ENCODE measurements at places on chromosomes 7 and 10. TPM values are rescaled to one million over a fixed set of nuclear protein-coding genes. Genes with fewer than 3 reads are reported as not detected.

GRCh38 chr7:116395141-116395791 lies 104.3 kb upstream of the CAV2 start:
- no peak for DNase-seq

GRCh38 chr10:55782181-55782580 lies 578.9 kb downstream of the ZWINT start:
- no peak for DNase-seq

DNA sequence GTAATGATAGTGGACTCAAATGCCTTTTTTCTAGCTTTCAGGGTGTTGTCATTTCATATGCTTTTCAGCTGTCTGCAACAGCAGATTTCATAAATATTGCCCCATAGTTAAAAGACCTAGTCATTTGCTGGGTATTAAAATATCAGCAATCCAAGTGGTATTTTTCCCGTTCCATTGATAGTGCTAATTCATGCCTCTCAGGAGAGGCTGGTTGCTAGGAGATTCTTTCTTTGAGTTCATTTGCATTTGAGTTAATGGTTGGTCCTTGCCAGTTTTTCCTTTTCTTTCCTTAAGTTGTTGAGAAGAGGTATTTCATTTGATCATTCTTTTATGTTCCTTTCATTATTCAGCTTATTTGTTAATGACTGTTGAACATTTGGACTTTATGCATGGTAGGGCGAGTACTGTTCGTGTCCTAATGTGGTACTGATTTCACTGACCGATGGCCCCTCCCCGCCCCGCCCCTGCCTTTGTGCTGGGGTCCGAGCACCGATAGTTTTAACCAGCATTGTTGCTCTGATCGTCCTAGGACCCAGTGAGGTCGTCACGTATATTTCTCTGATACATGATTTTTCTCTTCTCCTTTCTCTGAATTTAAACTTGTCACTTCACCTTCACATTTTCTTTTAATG lies 128.6 kb downstream of the CCNY start:
- no peak for DNase-seq

GRCh38 chr10:114420811-114421485 lies 16.6 kb upstream of the AFAP1L2 start:
- no peak for DNase-seq

GRCh38 chr7:151427705-151428377 lies 12.1 kb downstream of the CRYGN start:
- DNase-seq: no peak

- no peak for DNase-seq
Measured at GRCh38 chr7:142413280-142414000, 155.6 kb upstream of the PRSS58 start.

DNA sequence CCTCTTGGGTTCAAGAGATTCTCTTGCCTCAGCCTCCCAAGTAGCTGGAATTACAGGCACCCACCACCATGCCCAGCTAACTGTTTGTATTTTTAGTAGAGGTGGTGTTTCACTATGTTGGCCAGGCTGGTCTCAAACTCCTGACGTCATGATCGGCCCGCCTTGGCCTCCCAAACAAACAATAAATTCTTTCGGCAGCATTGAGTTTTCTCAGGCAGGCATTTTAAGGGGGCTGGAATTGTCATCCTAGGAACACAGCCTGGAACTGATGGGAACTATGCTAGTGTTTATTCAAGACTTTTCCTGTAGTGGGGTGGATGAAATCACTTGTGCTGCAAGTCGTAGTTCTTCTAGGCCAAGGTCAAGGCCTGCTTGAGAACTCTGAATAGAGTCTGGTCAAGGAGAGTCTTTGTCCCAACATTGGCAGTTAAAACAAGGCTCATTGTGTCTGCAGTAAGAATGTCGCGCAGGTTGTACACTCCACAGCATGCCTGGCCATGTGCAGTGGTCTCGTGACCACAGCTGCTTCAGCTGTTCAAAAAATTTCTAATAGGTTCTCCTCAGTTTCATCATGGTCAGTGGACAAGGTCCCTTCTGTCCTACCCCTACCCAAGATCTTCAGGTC lies 92.8 kb downstream of the HECW1 start:
- no peak for DNase-seq

- DNase-seq: peak; percentile 77
Measured at GRCh38 chr10:44300666-44301649, 83.9 kb downstream of the CXCL12 start.

GRCh38 chr7:26417911-26418413 lies 126.3 kb downstream of the SNX10 start:
- DNase-seq: no peak

- DNase-seq: no peak
Measured at GRCh38 chr10:21989453-21990154, 13.9 kb downstream of the DNAJC1 start.

GRCh38 chr10:51615764-51616298 lies 83.6 kb downstream of the CSTF2T start:
- DNase-seq: no peak

GRCh38 chr10:132232023-132232951 lies 45.5 kb downstream of the DPYSL4 start:
- no peak for DNase-seq

DNA sequence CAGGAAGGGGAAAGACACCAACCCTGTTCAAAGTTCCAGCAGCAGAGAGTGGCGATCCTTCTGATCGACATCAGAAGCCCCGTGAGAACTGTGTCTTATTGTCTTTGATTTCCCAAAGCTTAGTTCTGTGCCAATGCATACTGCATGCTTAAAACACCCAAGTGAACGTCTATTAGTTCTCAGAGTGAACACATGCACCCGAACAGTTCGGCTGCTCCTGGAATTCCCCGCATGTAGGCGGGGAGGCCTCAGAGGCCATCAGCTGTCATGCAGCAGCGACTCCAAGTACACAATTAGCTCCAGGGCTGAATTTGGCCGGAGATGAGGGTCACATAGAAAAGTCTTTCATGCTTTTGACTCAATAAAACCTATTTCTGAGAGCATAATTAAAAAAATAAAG lies 276.9 kb downstream of the ZMYND11 start:
- DNase-seq: no peak

- DNase-seq: no peak
Measured at GRCh38 chr10:119575991-119576390, 20.8 kb downstream of the TIAL1 start.

DNA sequence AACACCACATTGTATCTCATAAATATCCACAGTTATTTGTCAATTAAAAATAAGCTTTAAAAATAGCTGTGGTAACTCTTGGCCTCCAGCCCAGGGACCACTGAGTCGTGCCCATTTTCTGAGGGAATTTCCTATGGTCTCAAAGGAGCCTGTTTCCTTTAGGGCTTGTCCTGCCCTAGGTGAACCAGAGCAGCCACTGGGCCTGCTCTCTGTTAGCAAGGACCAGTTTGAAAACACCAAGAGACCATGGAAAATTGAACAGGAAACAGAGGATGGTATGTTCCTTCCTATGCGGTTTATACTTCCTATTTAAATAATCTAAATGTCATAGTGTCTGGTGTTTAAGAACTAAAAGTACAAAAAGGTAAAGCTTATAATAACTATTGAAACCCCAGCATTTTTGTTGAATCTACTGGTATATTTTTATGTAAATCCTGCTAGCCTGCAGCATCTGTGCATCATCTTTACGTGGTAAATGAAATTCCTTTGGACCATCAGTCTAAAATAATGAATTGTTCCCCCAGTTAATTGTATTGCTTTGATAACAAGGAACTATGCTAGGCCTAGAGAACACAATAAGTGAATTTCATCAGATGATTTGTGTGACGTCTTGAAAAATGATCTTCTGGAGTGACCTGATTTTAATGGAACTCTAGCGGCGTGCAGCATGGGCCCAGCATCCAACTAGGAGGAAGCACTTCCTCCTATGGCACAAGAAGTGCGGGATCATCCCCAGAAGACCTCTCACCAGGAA lies 333.7 kb downstream of the GFRA1 start:
- no peak for DNase-seq

DNA sequence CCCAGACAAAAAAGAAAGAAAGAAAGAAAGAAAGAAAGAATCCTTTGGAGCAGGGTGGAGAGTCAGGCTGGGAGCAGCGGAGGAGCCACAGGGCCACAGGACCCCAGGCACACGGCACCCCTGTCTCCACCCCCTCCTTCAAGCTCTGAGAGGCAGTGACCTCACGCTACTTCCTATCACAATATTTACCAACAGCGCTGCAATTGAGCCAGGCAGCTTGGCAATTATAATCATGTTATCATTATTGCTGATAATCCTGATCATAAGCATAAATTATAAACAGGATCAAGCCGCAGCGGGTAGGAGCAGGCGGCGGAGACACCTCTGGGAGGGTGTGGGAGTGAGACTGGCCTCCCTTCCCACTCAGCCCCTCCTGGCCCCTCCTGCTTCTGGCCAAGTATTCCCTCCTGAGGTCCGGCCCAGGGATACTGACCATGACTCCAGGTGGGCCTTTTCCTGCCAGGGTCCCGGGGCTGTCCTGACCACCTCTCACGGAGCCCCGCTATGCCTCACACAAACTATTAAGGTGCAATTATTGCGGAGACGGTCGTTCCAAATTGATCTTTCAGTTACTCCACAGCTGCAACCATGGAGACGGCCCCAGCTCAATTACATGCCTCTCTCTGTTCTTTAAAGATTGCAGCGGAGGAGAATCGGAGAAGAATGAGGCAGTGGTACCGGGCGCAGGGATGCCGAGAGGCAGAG lies 10.0 kb upstream of the GTF2IRD1 start:
- DNase-seq: no peak

DNA sequence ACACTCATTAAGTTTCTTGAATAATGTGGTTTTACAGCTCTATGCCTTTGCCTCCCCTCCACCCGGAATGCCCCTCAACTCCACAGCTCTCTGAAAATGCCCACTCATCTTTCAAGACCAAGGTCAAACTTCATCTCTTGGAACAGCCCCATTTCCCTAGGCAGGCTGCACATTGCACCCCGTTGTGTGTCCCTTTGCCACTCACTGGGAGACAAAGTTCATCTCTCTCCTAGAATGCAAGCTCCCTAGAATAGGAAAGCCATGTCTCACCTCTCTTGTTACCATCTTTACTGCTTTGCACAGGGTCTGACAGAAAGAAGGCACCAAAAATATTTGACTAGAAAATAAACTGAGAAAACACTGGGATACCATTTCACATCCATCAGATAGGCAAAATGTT lies 33.3 kb downstream of the UBE2H start:
- no peak for DNase-seq

- DNase-seq: no peak
Measured at GRCh38 chr7:65832281-65832680, 40.6 kb upstream of the VKORC1L1 start.

DNA sequence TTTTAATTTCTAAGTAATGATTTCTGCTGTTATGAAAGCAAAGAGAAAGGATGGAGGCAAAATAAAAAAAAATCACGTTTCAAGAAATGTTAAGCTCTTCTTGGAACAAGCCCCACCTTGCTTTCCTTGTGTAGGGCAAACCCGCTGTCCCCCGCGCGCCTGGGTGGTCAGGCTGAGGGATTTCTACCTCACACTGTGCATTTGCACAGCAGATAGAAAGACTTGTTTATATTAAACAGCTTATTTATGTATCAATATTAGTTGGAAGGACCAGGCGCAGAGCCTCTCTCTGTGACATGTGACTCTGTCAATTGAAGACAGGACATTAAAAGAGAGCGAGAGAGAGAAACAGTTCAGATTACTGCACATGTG lies 2.4 kb downstream of the ADRB1 start:
- no peak for DNase-seq

- no peak for DNase-seq
Measured at GRCh38 chr7:41630741-41631140, 72.1 kb downstream of the INHBA start.

DNA sequence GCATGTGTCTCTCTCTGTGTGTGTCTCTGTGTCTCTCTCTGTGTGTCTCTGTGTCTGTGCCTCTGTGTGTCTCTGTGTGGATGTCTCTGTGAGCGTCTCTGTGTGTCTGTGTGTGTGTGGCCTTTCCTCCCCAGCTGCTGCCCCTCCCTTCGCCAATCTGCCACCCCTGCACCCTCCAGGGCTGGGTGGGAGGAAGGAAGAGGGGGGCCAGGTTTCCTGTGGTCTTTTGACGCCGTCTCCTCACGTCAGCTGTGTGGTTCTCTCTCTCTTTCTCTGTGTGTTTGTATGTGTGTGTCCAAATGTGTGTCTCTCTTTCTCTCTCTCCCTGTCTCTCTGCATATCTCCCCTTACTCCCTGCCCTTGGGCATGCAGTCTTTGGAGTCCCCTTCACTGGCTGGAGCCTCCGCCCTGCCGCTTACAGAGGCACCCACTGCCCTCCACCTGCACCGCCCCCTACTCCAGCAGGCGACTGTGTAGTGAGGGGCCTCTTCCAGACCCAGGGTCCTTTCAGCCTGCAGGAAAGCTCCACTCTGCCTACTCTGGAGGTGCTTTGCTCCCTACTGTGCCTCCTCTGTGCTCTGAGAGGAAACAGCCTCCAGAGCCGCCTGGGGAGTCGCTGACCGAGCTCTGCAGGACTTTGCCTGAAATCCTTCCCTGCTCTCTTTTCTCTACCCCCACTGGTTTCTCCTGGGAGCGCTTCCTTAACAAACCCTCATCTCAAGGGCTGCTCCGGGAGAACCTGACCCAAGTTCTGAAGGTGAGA lies 44.2 kb upstream of the C10orf71 start:
- DNase-seq: no peak

GRCh38 chr10:126073606-126074005 lies 177.2 kb downstream of the FANK1 start:
- DNase-seq: no peak

GRCh38 chr7:113015034-113015645 lies 71.5 kb downstream of the GPR85 start:
- DNase-seq: no peak

- DNase-seq: no peak
Measured at GRCh38 chr7:125336326-125336725, 406.7 kb upstream of the POT1 start.

- DNase-seq: no peak
Measured at GRCh38 chr7:134690016-134690415, 43.4 kb downstream of the BPGM start.

SYNPO2L gene
- total RNA-seq: 0.49 TPM

OR2A42 gene
- not detected for total RNA-seq

NSUN5 gene
- 25.3 TPM for total RNA-seq

KAZALD1 gene
- 4.2 TPM for total RNA-seq

ZNF365 gene
- 0.74 TPM for total RNA-seq

AS3MT gene
- total RNA-seq: 3.2 TPM

OPALIN gene
- not detected for total RNA-seq

GHRHR gene
- total RNA-seq: not detected

RBP3 gene
- total RNA-seq: not detected

EVX1 gene
- 2.5 TPM for total RNA-seq

PKD1L1 gene
- total RNA-seq: 0.49 TPM

KLF6 gene
- 145 TPM for total RNA-seq

NUDT13 gene
- 2.9 TPM for total RNA-seq

KLHDC10 gene
- 13.5 TPM for total RNA-seq

EN2 gene
- total RNA-seq: 0.98 TPM

GLI3 gene
- total RNA-seq: 24.6 TPM
